ENCODE measurements at places on chromosomes 11 and 22. TPM values are rescaled to one million over a fixed set of nuclear protein-coding genes. Genes with fewer than 3 reads are reported as not detected.

Gene MED15
- 168 TPM for total RNA-seq

DNA sequence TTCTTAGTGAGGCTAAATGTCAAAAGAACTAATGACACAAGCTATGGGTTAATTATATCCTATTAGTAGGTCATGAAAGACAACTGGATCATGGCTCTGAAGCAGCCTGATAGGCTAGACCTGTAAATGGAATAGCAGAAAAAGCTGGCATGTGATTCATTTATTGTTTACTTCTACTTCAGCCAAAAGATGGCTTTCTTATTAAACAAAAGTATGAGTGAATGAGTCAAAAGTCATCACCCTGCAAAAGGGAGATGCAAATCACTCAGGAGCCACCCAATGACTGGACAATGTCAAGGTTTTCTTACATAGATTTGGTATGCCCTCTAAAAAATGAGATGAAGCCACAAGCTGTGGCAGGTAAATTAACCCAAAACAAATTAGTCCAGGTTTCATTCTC, 138.0 kb downstream of the TRPC6 start:
- no peaks in the 10 kb centered on the region for H3K36me3 ChIP-seq
- no peak overlapping the region for H3K27ac ChIP-seq
- no peaks in the 10 kb centered on the region for H3K27me3 ChIP-seq
- H3K4me1 ChIP-seq = no peaks in the 10 kb centered on the region

DNA sequence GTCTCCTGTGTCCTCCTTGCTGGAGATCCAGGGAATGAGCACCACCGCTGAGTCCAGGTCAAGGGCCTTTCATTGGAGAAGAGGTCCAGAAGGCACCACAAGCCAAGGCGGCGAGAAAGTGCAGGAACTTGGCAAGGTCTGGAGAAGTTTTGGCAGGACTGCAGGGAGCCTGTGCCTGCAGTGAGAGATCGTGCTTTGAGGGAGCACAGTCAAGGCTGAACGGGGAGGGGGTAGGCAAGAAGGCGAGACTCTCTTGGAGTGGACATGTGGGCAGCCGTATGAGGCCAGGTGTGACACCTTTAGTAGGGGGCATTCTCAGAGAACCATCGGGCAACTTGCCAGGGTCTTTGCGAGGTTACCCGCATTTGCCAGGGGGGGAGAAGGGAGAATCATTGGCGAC, 30.5 kb downstream of the LRRC10B start:
- H3K27ac ChIP-seq = no peak overlapping the region
- no peak for DNase-seq
- no peaks in the 10 kb centered on the region for H3K4me1 ChIP-seq
- peaks cover 7% of the 10 kb centered on the region for H3K27me3 ChIP-seq
- H3K36me3 ChIP-seq = no peaks in the 10 kb centered on the region

Gene DAGLA
- 0.10 TPM for total RNA-seq

DNA sequence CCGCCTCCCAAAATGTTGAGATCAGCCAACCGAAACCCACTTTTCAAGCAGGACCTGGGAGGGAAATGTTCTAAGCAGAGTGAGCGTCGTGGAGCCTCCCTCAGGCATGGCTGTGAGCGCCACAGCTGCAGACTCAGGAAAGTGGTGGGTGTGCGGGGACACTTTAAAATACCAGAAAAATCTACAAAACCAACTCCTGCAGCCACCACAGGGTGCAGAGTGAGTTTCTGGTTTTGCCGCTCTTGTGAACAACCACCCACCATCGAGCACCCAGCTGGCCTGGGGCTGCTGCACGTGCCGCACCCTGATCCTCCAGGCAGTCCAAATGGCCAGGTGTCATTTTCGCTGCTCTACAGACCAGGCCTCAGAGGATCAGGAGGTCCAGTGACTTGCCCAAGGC, 46.9 kb downstream of the CELSR1 start:
- no peaks in the 10 kb centered on the region for H3K36me3 ChIP-seq
- no peak for DNase-seq
- H3K27ac ChIP-seq = no peak overlapping the region
- H3K27me3 ChIP-seq = peaks cover 6% of the 10 kb centered on the region
- no peaks in the 10 kb centered on the region for H3K4me1 ChIP-seq

- DNase-seq = no peak
- H3K27ac ChIP-seq = no peak overlapping the region
- H3K4me3 ChIP-seq = no peak overlapping the region
- peaks cover 2% of the 10 kb centered on the region for H3K4me1 ChIP-seq
- no peaks in the 10 kb centered on the region for H3K36me3 ChIP-seq
These were observed 35.1 kb upstream of the WNT11 start for GRCh38 chr11:76241243-76242000.

Gene DDTL
- 2.2 TPM for total RNA-seq

Gene SOX10
- total RNA-seq = not detected

- peaks cover 27% of the 10 kb centered on the region for H3K36me3 ChIP-seq
- no peak overlapping the region for H3K27ac ChIP-seq
- no peaks in the 10 kb centered on the region for H3K27me3 ChIP-seq
- no peak overlapping the region for H3K4me3 ChIP-seq
- DNase-seq = no peak
- no peaks in the 10 kb centered on the region for H3K4me1 ChIP-seq
These were observed 6.9 kb downstream of the VWA5A start for GRCh38 chr11:124122123-124122522.

Gene TUB
- 0.08 TPM for total RNA-seq
